ENCODE measurements at places on chromosomes 2 and 18.

DNA sequence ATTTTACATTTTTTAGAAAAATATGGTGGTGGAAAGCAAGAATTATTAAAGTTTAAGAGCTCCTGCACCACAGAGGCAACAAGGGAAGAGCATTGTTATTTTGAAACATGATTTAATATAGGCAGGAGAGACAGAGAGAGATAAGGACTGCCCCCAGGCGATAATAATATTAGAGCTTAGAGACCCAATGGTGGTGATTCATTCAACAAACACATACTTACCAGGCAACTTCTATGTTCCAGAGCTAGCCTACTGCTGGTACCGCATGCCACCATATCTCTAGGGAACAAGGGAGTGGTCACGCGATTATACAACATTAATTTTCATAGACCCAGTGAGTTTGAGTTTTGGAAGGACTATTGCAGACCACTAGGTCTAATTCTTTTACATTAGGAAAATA lies 327.8 kb upstream of the SOX11 start:
- DNase-seq: no peak

- DNase-seq: no peak
Observed at GRCh38 chr2:96825057-96825456, 9.0 kb downstream of the CNNM3 start.

DNA sequence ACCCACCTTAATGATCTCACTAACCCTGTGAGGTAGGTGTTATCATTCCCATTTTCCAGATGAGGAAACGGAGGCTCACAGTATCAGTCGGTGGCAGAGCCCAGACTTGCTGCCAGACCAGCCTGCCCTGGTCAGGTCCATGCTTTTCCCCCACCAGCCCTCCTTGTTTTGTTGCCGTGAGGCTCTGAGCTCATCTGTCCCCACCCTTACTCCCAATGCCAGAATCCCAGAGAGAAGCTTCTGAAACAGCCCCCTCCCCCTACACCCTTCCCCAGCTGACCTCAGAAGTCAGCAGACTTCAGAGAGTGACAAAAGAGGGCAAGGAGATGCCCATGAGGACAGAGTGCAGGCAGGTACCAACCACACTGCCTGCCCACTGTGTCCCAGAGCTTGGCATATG lies 20.8 kb upstream of the TNS1 start:
- no peak for DNase-seq

DNA sequence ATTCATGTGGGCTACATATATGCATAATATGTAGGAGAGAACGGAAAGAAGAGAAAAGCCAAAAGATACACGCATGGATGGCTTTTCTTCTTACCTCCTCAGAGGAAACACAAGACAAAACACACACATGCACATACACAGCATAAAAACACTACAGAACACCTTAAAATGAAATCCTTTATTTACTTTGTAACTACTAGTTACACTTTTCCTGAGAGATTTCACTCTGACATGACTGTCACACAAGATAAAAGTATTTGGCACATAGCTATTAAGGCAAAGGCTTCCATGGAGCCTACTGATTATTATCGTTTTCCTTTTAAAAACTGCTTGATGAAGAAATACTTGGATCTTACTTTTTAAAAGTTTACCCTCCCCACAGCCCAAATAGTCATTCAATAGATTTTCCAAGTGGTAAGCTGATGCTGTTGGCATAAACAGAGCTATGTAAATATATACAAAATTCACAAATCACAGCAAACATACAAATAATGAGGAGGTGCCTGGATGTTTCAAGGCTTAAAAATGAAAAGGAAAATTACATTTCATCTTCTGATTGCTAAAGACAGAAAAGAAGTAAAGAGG lies 8.6 kb downstream of the ZEB2 start:
- no peak for DNase-seq

GRCh38 chr2:50885948-50886347 lies 146.0 kb downstream of the NRXN1 start:
- no peak for DNase-seq

GRCh38 chr2:236946871-236947270 lies 138.8 kb upstream of the COPS8 start:
- no peak for DNase-seq

- DNase-seq: no peak
Observed at GRCh38 chr2:74694281-74694680, 40.2 kb downstream of the SEMA4F start.

DNA sequence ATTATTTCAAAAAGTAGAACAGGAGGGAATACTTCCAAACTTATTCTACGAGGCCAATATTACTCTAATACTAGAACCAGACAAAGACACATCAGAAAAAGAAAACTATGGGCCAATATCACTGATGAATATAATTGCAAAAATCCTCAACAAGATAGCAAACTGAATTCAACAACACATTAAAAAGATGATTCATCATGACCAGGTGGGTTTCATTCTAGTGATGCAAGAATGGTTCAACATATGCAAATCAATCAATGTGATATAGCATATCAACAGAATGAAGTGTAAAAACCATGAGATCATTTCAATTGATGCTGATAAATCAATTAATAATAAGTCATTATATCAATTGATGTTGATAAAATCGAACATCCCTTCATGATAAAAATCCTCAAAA lies 22.4 kb upstream of the EML6 start:
- no peak for DNase-seq

- no peak for DNase-seq
Observed at GRCh38 chr2:23412556-23413155, 27.7 kb downstream of the KLHL29 start.

GRCh38 chr2:96225016-96225533 lies 16.4 kb upstream of the STARD7 start:
- no peak for DNase-seq

DNA sequence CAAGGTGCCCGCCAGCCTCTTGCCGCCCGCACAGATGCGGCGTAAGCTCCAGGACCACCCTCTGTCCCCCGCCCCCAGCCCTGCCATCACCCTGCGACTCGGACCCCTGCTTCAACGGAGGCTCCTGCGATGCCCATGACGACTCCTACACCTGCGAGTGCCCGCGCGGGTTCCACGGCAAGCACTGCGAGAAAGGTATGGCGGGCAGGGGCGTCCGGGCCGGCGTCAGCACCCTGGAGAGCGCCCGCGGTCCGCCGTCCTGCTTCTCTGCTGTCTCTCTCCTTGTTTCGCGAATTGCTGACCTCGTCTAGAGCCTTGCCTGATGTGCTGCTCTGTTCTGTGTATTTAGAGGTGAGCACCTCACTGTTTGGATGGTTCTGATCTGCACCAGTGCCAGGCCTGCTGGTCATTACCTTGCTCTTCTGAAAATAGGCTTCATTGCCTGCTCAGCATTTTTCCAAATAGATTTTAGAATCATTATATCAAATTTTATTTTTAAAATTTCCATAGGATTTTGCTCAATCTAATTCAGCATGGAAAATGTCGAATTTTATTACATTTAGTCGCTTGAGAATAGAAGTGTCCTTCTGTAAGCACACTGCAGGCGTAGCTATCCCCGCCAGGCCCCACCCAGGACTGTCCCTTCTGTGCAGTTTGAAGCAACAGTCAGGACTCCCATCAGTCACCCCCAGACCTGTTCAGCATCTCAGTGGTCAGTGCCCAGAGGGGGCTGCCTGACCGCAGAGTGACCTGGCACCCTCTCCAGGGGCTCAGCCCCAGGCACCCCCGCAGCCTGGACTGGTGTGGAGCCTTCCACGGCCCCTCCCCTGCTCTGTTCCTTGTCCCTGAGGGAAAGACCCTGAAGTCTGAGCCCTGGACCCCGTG lies 51.6 kb downstream of the SNED1 start:
- no peak for DNase-seq

- no peak for DNase-seq
Observed at GRCh38 chr2:216172493-216172892, 63.3 kb downstream of the XRCC5 start.

DNA sequence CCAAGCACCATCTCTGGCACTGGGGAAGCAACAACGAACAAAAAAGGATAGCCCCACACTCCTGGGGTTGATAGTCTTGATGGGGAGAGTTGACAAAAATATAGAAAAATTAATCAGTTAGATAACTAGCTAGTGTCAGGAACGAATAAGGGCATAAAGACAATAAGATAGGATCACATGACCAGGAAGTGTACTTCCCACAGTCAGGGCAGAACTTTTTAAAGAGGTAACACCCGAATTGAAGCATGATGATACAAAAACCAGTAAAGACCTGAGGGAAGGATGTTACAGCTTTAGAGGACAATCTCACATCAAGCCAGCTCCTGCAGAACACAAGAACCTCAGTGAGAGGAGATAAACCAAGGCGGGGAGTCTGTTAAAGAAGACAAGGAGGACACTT lies 295.4 kb upstream of the CRIM1 start:
- no peak for DNase-seq

- DNase-seq: no peak
Observed at GRCh38 chr2:36203366-36203765, 152.2 kb upstream of the CRIM1 start.

GRCh38 chr2:100822587-100823248 lies 2.8 kb downstream of the NPAS2 start:
- no peak for DNase-seq

GRCh38 chr2:219908538-219908937 lies 281.1 kb downstream of the SLC4A3 start:
- DNase-seq: no peak

GRCh38 chr2:65367524-65367923 lies 64.9 kb downstream of the SPRED2 start:
- no peak for DNase-seq

- no peak for DNase-seq
Observed at GRCh38 chr2:219916726-219917440, 289.5 kb downstream of the SLC4A3 start.

DNA sequence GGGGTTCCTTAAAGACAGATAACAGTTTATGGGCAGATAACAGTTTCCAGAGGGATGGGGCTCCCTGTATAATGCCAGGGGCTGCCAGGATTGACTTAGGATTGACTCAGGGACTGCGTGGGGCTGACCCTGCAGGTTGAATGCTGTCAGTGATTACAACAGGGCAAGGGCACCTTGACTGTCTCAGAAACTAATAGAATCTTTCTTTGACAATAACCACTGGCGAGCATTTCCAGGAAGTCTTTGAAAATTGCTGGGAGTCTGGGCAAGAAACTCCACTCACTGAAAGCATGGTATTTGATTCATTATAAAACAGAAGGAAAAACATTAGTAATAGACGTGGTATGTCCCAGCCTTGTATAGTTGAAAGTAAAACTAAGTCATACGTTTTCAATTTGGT lies 101.0 kb downstream of the GPD2 start:
- DNase-seq: no peak

DNA sequence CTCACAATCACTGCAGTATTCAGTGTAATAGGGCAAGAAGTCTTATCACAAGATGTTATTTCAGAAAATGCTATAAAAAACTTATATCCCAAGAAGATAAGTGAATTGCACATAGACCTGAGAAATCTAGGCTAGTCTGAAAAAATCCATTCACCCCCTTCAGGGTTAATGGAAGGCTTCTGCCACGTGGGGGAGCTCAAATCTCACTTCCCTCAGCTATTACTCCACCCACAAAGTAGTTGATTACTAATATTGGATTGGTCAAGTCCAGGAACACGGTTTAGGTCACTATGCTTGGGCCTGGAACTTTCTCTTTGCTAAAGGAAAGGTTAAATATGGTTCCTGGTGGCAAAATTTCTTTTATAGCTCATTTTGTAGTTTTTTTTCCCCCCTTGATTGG lies 51.2 kb upstream of the ADAM23 start:
- peak; percentile 10 for DNase-seq

DNA sequence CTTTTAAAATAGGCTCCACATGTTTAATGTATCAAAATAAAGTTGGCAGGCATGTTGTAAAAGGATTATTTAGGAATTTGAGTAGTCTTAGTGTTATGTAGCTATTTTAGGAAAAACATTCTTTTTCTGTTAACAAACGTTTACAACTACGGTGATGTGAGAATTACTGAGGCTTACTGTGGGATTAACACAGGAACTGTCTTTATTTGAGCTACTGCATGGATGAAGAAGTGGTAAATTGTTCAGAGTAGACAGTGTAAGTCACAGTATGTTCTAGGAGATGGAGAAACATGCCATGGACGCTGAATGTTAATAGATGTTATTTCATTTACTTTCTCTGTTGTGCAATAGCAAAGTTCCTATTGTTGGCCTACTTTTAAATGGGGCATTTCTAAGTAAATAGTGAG lies 1.6 kb downstream of the PPM1B start:
- no peak for DNase-seq

DNA sequence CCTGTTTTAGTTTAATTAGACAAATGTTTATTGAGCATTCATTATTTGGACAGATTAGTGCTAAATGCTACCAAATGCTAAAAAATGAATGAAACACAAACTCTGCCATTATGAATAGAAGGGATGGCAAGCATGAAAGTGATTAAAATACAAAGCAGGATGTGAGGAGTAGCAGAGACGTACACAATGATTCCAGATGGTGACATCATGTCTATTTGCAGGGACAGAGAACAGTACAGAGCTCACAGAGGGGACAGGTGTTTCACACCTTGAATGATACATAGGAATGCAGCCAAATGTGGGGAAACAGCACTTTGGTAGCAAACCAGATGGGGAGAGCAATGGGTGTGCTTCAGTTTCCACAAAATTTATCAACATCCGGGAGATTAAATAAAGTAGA lies 76.3 kb downstream of the CD226 start:
- DNase-seq: no peak

- DNase-seq: no peak
Observed at GRCh38 chr2:60391649-60392375, 161.6 kb downstream of the BCL11A start.

DNA sequence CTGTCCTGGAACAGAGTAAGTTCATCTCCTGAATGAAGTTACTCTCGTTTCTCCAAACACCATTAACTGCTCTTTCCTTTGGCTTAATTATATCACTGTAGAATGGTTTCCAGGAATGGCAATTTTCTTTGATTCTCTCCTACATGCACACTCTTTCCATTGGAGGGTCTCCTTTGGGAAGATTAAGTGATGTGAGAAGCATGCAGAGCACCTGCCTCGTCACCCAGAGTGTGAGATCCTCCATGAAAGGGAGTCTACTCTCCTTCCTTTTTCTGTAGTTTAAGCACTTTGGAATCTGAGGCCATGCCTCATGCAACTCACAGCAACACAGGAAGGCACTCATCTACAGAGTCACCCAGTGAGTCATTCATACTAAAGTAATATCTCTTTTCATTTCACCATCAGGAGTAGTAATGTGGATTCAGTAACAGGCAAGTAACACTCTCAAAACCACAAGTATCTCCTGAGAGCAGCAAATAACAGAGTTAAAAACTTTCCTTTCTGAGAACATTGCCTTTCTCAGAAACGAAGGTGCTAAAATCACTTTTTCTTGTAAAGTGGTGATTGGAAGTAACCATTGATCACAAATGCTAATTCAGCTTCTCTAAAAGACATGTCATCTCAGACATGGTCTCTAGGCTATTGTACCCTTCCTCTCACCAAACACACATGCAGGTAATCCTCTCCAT lies 52.8 kb upstream of the IL1RL1 start:
- no peak for DNase-seq

DNA sequence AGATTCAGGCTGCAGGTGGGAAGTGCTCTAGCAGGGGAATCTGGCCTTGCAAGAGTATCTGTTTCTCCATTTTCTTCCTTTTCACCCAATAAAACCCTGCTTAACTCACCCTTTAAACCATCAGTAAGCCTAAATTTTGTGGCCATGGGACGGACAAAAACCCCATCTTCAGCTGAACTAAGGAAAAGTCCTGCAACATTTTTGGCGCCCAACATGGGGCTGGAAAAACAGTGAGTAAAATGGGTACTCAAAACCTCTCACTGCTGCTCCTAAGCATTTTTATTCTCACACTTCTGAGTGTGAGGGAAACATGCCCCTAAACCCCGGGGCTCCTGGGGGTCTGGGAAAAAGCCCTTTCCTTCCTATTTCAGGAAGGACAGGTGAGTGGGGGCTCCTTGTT lies 414.3 kb downstream of the ZNF804A start:
- DNase-seq: no peak

- no peak for DNase-seq
Observed at GRCh38 chr2:127173057-127173456, 47.0 kb downstream of the CYP27C1 start.

Measured in hematopoietic multipotent progenitor cell treated with erythropoietin and hydrocortisone succinate and interleukin-3 and kit ligand, for 15 days (in vitro differentiated cells).